H9 (cell line): ENCODE measurements at places on chromosomes 13 and 19. TPM values are rescaled to one million over a fixed set of nuclear protein-coding genes. Genes with fewer than 3 reads are reported as not detected.

Gene C19orf73
- total RNA-seq, result 0.72 and 1.1 TPM in 2 replicates

Gene ZNF625
- 28.1 and 30.7 TPM in 2 replicates for total RNA-seq

- H3K27me3 ChIP-seq, result peaks cover 4% of the 10 kb centered on the region; the same call in 1 of the 2 replicates
- no peak overlapping the region for H3K27ac ChIP-seq
These were observed 11.6 kb upstream of the NFIX start for GRCh38 chr19:12983542-12984142.

Gene NXNL1
- not detected in 2 replicates for total RNA-seq

Gene CRX
- 0.13 and 0.15 TPM in 2 replicates for total RNA-seq

Gene LILRB2
- not detected in 2 replicates for total RNA-seq

DNA sequence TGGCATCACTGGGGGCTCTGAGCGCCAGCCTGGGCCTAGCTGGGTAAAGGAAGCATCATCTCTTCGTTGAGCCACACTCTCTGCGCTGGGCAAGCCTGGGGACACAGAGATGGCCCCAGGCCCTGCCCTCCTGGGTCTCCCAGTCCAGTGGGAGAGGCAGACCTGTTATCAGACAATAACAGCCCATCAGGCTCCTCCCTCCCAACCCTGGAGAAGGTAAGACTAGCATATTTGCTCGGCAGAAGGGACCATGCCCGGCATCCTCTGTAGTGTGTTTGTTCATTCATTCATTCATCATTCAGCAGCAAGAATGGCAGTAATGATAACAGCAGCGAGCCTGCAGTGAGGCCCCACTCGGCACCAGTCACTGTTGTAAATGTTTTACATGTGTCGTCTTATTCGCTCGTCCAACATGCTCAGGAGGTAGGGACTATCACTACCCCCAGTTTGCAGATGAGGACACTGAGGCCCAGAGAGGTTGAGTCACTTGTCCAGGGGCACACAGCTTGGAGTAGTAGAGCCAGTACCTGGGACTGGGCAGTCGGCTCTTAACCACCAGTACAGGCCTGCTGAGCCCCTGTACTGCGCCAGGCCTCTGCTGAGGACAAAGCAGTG, 33.2 kb downstream of the PAK4 start:
- peaks cover 5% of the 10 kb centered on the region; the same call in 1 of the 2 replicates for H3K4me1 ChIP-seq
- no peak overlapping the region for H3K4me3 ChIP-seq
- no peaks in the 10 kb centered on the region for H3K27me3 ChIP-seq
- H3K36me3 ChIP-seq, result peaks cover under 1% of the 10 kb centered on the region; the same call in 2 of the 3 replicates
- no peak overlapping the region for H3K27ac ChIP-seq
- no peak for DNase-seq

DNA sequence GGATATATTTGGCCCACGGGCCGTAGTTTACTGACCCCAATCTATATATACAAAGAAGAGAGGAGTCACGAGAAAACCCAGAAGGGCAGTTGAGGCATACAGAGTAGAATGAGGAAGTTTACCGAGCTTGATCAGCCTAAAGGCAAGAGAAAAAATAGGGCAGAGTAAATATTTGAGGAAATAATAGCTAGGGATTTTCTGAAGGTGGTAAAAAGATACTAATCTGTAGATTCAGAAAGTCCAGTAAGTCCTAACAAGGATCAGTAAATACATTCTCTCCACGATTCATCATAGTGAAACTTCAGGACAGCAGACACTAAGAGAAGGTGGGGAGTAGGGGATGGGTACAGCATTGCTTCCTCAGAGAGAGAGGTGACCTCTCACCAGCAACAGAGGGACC, 248.1 kb downstream of the ATP8A2 start:
- no peaks in the 10 kb centered on the region for H3K27me3 ChIP-seq
- H3K4me1 ChIP-seq, result no peaks in the 10 kb centered on the region; the same call in 1 of the 2 replicates
- peaks cover 12% of the 10 kb centered on the region for H3K36me3 ChIP-seq
- no peak overlapping the region for H3K4me3 ChIP-seq

Gene FFAR3
- not detected in 2 replicates for total RNA-seq

GRCh38 chr19:29576761-29577648, 29.1 kb upstream of the POP4 start:
- H3K4me1 ChIP-seq, result no peaks in the 10 kb centered on the region
- H3K27me3 ChIP-seq, result no peaks in the 10 kb centered on the region
- H3K27ac ChIP-seq, result no peak overlapping the region
- H3K4me3 ChIP-seq, result no peak overlapping the region
- H3K36me3 ChIP-seq, result no peaks in the 10 kb centered on the region

Gene C19orf38
- total RNA-seq, result 0.20 TPM in 1 of 2 replicates, not detected in the other

- DNase-seq, result no peak
- H3K4me1 ChIP-seq, result no peaks in the 10 kb centered on the region; the same call in 1 of the 2 replicates
- no peaks in the 10 kb centered on the region for H3K36me3 ChIP-seq
- no peak overlapping the region for H3K4me3 ChIP-seq
- H3K27me3 ChIP-seq, result no peaks in the 10 kb centered on the region
These were observed 238.2 kb downstream of the B3GLCT start for GRCh38 chr13:31437975-31438374.

GRCh38 chr19:35107545-35107944, 8.1 kb upstream of the FXYD3 start:
- no peak for DNase-seq
- no peaks in the 10 kb centered on the region for H3K4me1 ChIP-seq
- no peak overlapping the region for H3K4me3 ChIP-seq
- H3K36me3 ChIP-seq, result peaks cover 2% of the 10 kb centered on the region
- H3K27ac ChIP-seq, result no peak overlapping the region

DNA sequence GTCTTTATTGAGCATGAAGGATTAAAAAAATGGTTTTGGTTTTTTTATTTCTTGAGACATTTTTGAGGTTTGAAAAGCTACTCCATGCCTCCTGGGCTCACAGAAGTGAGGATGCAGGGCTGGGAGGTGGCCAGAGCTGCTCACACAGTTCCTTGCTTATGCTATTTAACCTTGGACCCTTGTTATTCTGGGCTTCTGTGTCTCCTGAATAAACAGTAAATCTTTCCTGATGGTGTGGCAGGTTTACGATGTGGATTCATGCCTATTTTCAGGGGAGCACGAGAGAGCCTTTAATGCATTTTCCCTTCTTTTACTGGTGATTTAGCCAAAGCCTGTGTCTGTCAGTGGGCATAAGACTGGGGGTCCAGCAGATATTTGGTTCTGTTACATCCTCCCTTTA, 34.3 kb upstream of the PCDH8 start:
- H3K27ac ChIP-seq, result no peak overlapping the region
- peaks cover 10% of the 10 kb centered on the region; the same call in 1 of the 2 replicates for H3K27me3 ChIP-seq
- H3K4me3 ChIP-seq, result no peak overlapping the region
- peaks cover 17% of the 10 kb centered on the region for H3K4me1 ChIP-seq

Gene GNA15
- total RNA-seq, result 0.20 TPM in 1 of 2 replicates, not detected in the other

GRCh38 chr13:23570099-23570920, at the start of gene TNFRSF19:
Gene TNFRSF19 (plus strand): TSS chr13:23570412. CDS start chr13:23590184, 19,772 bp downstream.
- H3K4me3 ChIP-seq, result peak within 1 kb of the TSS; percentile 7; the same call in 1 of the 3 replicates
- no peak within 1 kb of the TSS for H3K27ac ChIP-seq
- no peaks in the 10 kb centered on the region; the same call in 1 of the 2 replicates for H3K4me1 ChIP-seq
- no peaks in the 10 kb centered on the region for H3K36me3 ChIP-seq
- no peaks in the 10 kb centered on the region for H3K27me3 ChIP-seq
- no peak for DNase-seq

- H3K4me1 ChIP-seq, result no peaks in the 10 kb centered on the region
- no peak overlapping the region for H3K27ac ChIP-seq
- H3K27me3 ChIP-seq, result no peaks in the 10 kb centered on the region
- H3K4me3 ChIP-seq, result no peak overlapping the region
These were observed 193.2 kb upstream of the RFC3 start for GRCh38 chr13:33624740-33625139.

- no peak for DNase-seq
- H3K27me3 ChIP-seq, result no peaks in the 10 kb centered on the region
- no peak overlapping the region for H3K4me3 ChIP-seq
- H3K27ac ChIP-seq, result no peak overlapping the region
- no peaks in the 10 kb centered on the region for H3K36me3 ChIP-seq
These were observed 36.8 kb downstream of the ATP7B start for GRCh38 chr13:51974482-51974881.

DNA sequence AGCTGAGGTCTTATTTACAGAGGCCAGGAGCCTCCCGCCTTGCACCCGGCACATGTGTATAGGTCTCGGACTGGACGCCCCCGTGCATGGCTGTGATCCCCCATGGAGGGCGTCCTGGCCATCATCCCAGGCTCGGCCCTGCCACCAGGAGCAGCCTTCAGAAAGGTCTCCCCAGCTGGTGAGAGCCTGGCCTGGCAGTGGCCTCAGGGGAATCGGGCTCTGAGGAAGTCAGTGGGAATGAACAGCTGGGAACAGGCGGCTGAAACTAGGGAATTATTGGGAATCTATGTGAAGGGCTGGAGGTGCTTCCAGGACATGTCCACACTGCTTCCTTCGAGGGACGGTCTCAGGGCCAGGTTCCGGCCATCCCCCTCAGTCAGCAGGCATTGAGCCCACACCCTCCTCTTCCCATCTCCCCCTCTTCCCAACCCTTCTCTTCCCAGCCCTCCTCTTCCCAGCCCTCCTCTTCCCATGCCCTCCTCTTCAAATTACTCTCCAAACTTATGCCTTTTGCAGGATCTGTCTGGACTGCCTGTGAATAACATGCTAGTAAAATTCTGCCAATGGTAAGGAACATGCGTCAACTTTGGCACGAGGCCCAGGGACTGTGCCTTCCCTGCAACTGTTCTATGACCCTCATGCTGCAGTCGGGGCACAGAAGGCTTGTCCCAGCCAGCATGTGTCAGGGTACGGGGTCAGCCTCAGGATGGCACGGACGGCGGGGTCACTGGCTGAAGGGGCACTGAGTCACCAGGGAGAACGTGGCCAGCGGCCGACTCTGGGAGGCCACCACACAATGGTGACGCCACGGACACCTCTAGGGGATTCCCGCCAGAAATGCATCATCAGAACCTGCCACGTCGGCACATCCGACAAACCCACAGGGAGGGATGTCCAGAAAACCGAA, 24.2 kb upstream of the C13orf46 start:
- H3K4me3 ChIP-seq, result no peak overlapping the region
- H3K36me3 ChIP-seq, result peaks cover 3% of the 10 kb centered on the region; the same call in 1 of the 3 replicates
- H3K27ac ChIP-seq, result no peak overlapping the region

- DNase-seq, result peak; percentile 76
- no peaks in the 10 kb centered on the region; the same call in 1 of the 2 replicates for H3K4me1 ChIP-seq
- peak within 1 kb of the TSS; percentile 53 for H3K4me3 ChIP-seq
- H3K36me3 ChIP-seq, result no peaks in the 10 kb centered on the region; the same call in 1 of the 2 replicates
These were observed at the start of gene MLNR for GRCh38 chr13:49220036-49220855. Gene MLNR (plus strand): TSS chr13:49220338. CDS start chr13:49220338, 0 bp downstream.

Gene SIGLEC8
- total RNA-seq, result not detected in 2 replicates

GRCh38 chr19:7910321-7911161, 4.1 kb upstream of the TGFBR3L start:
- H3K36me3 ChIP-seq, result peaks cover 31% of the 10 kb centered on the region
- no peak overlapping the region for H3K27ac ChIP-seq
- DNase-seq, result no peak

DNA sequence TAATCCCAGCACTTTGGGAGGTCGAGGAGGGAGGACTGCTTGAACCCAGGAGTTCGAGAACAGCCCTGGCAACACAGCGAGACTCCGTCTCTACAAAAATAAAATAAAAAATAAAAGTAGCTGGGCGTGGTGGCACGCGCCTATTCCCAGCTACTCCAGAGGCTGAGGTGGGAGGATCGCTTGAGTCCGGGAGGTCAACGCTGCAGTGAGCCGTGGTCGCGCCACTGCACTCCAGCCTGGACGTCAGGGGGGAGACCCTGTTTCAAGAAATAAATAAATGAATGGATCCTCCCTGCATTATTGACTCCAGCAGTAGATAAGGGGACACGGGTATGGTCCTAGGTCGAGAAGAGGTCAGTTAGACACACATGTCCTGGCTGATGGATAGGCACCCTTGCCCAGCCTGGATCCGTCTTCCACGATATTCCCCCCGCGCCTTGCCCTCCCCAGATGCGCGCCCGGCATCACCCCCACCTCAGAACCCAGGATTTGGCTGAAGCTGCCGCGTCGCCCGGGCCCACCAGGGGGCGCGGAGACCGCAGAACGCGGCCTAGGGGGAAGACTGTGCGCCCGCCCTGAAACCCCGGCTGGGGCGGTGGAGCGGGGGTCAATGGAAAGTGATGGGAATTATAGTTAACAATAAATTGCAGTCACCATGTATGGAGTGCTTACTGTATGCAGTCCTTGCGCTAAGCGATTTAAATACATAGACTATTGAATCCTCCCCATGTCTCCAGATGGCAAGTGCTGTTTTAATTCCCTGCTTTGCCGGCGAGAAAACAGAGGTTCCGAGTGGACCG, 2.1 kb upstream of the HOOK2 start:
- H3K27me3 ChIP-seq, result no peaks in the 10 kb centered on the region
- peak; percentile 84 for DNase-seq
- H3K27ac ChIP-seq, result no peak overlapping the region
- H3K4me3 ChIP-seq, result peak overlapping the region; percentile 85
- no peaks in the 10 kb centered on the region for H3K4me1 ChIP-seq
- H3K36me3 ChIP-seq, result peaks cover 8% of the 10 kb centered on the region; the same call in 2 of the 3 replicates

DNA sequence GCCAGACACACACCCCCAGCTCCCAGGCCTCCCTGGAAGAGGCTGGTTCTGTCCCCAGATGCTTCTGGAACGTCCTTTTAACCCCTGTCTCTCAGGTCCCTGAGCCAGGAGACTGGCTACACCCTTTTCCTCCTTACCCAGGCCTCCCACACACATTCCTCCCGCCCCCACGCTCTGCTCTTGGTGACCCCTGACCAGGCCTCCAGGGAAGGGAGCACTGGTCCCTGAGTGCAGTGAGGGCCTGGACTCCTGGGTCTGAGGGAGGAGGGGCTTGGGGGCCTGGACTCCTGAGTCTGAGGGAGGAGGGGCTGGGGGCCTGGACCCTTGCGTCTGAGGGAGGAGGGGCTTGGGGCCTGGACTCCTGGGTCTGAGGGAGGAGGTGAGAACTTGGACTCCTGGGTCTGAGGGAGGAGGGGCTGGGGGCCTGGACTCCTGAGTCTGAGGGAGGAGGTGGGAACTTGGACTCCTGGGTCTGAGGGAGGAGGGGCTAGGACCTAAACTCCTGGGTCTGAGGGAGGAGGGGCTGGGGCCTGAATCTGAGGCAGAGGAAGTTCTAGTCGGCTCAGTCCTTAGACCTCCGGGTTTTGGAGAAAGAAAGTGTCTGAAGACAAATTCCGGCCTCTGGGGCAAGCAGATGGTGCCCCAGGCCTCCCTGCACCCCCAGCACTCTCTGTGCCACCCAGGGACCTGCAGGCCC, 527 bp downstream of the KLK6 start:
- no peak for DNase-seq
- H3K4me1 ChIP-seq, result peaks cover 3% of the 10 kb centered on the region; the same call in 1 of the 2 replicates
- H3K36me3 ChIP-seq, result no peaks in the 10 kb centered on the region
- no peak overlapping the region for H3K4me3 ChIP-seq
- H3K27me3 ChIP-seq, result no peaks in the 10 kb centered on the region
- H3K27ac ChIP-seq, result no peak overlapping the region

Gene SIGLEC12
- not detected in 2 replicates for total RNA-seq

GRCh38 chr13:100392709-100393630, 195.6 kb downstream of the GGACT start:
- H3K4me3 ChIP-seq, result no peak overlapping the region
- DNase-seq, result peak; percentile 86
- no peaks in the 10 kb centered on the region for H3K4me1 ChIP-seq

DNA sequence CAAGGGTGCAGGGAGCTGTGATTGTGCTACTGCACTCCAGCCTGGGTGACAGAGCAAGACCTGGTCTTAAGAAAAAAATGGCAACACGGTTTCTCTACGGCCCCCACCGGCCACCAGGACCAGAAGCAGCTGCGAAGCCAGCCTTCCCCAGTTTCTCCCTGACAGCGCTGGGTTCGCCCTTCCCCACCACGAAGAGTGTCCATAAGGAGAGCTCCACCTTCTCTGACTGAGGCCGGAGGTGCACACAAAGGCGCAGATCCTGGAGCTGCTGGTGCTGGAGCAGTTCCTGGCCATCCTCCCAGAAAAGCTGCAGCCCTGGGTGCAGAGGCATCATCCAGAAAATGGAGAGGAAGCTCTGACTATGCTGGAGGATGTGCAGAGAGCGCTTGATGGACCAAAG, 52.2 kb upstream of the ZNF599 start:
- H3K4me3 ChIP-seq, result no peak overlapping the region
- H3K4me1 ChIP-seq, result no peaks in the 10 kb centered on the region
- no peaks in the 10 kb centered on the region for H3K36me3 ChIP-seq
- H3K27me3 ChIP-seq, result no peaks in the 10 kb centered on the region
- DNase-seq, result no peak
- no peak overlapping the region for H3K27ac ChIP-seq

Gene ZNF529
- 16.9 and 19.9 TPM in 2 replicates for total RNA-seq

Gene LYPD3
- 1.8 TPM in 2 replicates for total RNA-seq
